ENCODE measurements at places on chromosomes 12 and 14. TPM values are rescaled to one million over a fixed set of nuclear protein-coding genes. Genes with fewer than 3 reads are reported as not detected.

RNASE1 gene
- polyA plus RNA-seq: 1,880 TPM

GRCh38 chr14:105421723-105422615, 2.3 kb downstream of the MTA1 start:
- DNase-seq: no peak

GRCh38 chr12:92828565-92828964, 100.5 kb downstream of the EEA1 start:
- DNase-seq: no peak

- no peak for DNase-seq
These were observed 158.6 kb upstream of the C14orf180 start for GRCh38 chr14:104420990-104421389.
